ENCODE measurements at places on chromosomes 2 and 18. TPM values are rescaled to one million over a fixed set of nuclear protein-coding genes. Genes with fewer than 3 reads are reported as not detected.
A peak's percentile ranks its signal among the peaks of the same experiment; 100 is the strongest.

DNA sequence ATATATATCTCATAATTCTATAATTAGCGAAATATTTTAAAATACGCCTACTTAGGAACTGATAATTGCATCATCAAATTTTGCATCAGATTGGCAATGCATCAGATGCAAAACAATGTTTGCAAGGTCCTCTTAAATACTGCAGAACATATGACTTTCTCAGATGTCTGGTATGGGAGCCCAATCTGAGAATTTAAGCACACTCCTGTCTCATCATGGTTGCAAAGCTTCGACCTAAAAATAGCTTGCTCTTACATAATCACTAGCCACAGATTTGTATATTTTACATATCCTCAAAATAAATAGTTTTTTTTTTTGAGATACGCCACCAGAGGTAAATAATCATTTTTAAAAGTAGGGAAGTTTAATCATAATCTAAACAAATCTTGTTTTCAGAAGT, 123.2 kb downstream of the CABYR start:
- DNase-seq: no peak

- DNase-seq: peak; percentile 81
Measured at GRCh38 chr2:38535744-38536506, 66.8 kb downstream of the HNRNPLL start.

Gene ARID5A
- polyA plus RNA-seq: 3.1 TPM

DNA sequence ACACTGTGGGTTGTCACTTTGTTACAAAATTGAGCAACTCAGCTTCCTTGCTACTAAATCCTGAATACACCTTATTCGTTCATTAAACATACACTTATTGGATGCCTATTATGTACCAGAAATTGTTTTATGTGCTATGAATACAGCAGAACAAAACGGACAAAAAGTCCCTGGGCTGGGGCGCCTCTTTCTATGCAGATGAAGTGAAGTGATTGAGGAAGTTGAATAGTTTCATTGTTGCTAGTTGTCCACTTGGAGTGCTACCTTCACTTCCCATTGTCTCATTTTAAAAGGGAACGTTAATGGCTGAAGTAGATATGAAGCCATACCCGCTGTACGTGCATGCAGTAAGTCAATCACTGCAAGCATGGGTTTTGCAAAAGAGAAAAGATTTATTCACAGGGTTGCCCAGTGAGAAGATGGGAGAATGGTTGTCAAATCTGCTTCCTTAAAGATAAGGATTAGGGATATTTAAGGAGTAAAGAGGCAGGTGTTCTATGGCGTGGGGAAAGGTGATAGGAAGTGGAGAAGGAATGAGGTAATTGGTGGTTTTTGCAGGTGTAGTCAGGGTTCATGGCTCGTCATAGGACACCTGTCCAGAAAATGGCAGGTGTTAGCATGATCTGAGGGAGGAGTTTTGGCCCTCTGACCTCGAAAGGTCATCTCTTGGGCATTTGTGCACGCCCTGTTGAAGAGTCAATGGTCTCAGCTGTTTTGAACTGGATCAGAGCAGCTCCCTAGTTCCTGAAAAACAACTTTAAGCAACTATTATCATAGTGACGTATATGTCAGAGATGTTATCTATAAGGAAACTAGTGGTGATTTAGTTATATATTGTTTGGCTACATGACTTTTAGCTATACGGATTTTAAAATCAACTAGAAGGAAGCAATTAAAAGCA, 23.5 kb downstream of the TRPM8 start:
- DNase-seq: no peak

DNA sequence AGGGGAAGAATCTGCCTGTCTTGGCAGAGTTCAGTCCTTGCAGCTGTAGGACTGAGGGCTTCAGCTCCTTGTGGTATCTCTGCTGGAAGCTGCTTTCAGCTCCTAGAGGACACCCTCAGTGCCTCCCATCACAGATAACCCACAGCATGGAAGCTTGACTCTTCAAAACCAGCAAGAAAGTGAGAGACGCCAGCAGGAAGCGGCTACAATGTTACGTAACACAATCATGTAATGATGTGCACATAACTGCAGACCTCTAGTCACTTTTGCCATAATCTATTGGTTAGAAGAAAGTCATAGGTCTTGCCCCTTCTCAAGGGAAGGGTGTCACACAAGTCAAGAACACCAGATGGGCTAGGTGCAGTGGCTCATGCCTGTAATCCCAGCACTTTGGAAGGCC, 69.1 kb upstream of the AFF3 start:
- DNase-seq: no peak

DNA sequence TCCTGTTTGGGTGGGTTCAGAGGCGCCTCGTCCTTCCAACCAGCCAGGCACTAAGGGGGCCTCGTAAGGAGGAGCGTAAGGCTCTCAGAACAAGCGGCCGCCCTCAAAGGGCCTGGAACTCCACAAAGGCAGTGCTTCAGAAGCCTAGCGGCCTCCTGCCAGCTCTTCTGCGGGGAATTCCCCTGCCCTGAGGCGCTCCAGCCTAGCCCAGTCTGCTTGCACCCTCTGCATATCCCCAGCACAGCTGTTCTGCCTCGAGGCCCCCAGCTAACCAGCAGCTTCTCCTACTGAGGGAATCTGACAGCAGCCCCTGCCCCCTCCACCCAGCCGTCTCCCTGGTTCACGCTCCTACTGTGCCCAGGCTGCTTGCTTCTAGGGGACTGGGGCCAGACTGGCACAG, 265.9 kb downstream of the TFCP2L1 start:
- DNase-seq: no peak

DNA sequence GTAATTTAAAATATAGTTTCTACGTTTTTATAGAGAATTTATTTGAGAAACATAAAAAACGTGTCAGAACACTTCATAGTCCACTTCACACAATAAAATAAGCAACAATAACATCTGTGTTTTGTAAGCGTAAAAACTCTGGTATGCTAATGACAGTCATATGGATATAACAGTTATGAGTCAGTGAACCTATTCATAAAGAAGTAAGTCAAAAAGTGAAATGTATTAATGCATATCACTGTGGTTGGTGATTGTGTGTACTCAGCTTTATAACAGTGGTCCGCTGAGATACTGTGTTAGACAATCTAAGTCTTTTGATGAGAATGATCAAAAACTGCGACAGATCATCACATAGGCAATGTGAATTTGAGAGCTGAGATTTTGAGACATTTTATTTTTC, 153.2 kb downstream of the WDR7 start:
- DNase-seq: no peak

DNA sequence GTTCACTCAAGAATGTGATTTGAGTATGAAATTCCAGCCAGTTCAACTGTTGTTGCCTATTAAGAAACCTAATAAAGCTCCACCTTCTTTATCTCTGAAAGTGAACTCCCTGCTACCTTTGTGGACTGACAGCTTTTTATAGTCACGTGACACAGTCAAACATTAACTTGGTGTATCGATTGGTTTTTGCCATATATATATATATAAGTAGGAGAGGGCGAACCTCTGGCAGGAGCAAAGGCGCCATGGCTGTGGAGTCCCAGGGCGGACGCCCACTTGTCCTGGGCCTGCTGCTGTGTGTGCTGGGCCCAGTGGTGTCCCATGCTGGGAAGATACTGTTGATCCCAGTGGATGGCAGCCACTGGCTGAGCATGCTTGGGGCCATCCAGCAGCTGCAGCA, at the start of gene UGT1A1:
UGT1A1 (plus strand) TSS at position 228 of the 400 bp plus-strand sequence; CDS start at position 246, 18 bp downstream.
- no peak for DNase-seq

GRCh38 chr2:191533693-191534180, 144.2 kb upstream of the NABP1 start:
- DNase-seq: no peak

Gene L3MBTL4
- polyA plus RNA-seq: 6.4 TPM

- DNase-seq: no peak
Measured at GRCh38 chr2:25482341-25482740, 140.6 kb upstream of the DNMT3A start.

DNA sequence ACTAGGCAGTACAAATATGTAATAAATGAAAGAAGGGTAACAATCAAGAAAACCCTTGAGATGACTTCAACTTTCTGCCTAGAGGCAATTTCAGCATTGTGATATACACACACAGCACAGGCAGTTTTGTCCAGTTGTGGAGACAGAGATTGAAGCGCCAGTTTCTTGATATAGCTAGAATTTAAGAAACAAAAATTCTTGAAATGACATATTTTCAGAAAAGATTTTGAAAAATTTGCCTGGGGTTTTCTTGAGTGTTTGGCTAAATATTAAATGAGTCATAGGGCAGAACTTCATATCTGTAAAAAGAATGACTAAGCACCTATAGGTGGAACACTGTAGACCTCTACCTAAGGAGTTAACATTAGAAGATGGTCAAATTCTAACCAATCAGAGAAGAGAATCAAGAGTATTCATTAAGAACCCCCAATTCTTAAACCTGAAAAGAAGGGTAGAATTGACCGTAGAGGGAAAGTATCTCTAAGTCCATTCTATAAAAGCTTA, 1266.8 kb upstream of the TMEFF2 start:
- no peak for DNase-seq

- no peak for DNase-seq
Measured at GRCh38 chr2:237058423-237058822, 27.3 kb upstream of the COPS8 start.

DNA sequence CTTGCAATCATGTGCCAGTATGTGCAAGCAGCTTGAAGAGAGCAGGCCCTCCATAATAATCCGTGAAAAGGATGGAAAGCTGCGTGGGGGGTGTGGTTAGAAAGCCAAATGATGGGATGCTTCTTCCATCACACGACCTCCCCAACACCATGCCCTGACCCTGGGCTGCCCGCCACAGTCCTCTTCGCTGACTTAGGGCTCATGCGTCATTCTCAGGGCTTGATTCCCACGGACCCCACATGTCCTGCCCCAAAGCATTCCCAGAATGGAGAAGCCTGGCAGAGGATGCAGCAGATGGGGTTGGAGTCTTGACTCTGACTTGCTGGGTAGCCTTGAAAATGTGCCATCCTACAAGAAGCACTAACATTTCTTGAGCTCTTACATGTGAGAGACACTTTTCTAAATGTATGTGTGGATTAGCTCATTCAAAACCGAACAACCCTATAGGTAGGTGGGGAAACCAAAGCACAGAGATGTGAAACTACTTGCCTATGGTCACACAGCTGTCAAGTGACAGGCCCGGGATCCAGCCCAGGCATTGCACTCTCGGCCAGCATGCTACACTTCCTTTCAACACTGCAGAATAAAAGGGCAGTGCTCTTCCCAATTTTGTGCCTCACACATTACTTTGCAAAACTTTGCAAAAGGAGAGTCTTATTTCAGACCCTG, 3.7 kb downstream of the TNS1 start:
- no peak for DNase-seq
